Activated CD8-positive, alpha-beta memory T cell treated with anti-CD3 and anti-CD28 coated beads, Interleukin-2, amount 10 ng/mL, durations not matched to agents 7 days and 5 days (primary cell): ENCODE measurements at places on chromosomes 3 and 15. TPM values are rescaled to one million over a fixed set of nuclear protein-coding genes. Genes with fewer than 3 reads are reported as not detected.

- no peak for DNase-seq
- peaks cover 19% of the 10 kb centered on the region for H3K27me3 ChIP-seq
- H3K4me1 ChIP-seq, result peaks cover 17% of the 10 kb centered on the region
- no peak overlapping the region for H3K27ac ChIP-seq
Measured at GRCh38 chr15:95454403-95455262, 875.9 kb upstream of the NR2F2 start.

SLC22A14 gene
- not detected for total RNA-seq

RLBP1 gene
- total RNA-seq, result not detected

TIGIT gene
- 367 TPM for total RNA-seq

DNA sequence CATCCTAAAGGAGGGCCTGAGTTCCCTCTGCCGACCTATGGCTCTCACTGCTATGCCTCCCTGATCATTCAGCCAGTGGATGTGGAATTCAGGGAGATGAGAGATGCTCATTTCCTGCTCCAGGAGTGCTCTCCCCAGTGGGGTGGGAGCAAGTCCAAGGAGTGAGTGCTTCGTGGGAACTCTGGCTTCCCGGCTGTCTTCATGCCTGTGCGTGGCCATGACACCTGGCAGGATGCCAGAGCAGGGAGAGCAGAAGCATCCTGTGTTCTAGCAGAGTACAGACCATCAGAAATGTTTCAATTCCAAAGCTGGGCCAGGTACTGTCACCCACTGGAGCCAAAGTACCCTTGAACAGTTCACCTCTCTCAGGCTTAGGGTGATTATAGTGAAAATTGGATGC is 45.1 kb downstream of the APH1B start:
- H3K27ac ChIP-seq, result no peak overlapping the region
- peaks cover 1% of the 10 kb centered on the region for H3K27me3 ChIP-seq
- DNase-seq, result no peak
- peaks cover 3% of the 10 kb centered on the region for H3K4me1 ChIP-seq
- no peak overlapping the region for H3K4me3 ChIP-seq

DNA sequence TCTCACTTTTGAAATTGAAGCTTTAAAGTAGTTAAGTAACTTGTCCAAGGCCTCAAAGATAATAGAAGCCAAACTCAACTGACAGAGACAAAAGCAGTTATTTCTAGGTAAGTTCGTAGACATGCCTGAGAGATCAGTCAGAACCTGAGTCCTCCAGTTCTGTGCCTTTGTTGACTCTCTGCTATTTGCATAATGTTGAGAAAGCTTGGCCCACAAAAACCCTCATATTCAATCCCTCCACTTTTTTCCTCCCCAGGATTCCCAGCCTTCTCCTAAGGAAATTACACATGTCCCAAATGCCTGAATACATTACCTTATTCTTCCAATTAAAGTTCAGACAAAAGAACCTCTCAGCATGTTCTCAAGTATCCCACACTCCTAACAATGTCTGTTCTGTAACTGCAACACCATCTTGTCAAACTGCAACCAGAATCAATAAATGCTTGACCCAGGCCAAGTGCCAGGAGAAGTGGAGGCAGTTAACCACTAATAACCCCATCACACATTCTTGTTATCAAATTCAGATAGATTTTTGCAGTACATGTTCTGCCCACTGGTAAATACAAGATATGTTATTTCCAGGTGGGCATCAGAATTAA is 217.8 kb downstream of the LRRC3B start:
- H3K27me3 ChIP-seq, result no peaks in the 10 kb centered on the region
- H3K27ac ChIP-seq, result no peak overlapping the region
- H3K4me1 ChIP-seq, result no peaks in the 10 kb centered on the region

PPARG gene
- total RNA-seq, result 0.18 TPM

DNA sequence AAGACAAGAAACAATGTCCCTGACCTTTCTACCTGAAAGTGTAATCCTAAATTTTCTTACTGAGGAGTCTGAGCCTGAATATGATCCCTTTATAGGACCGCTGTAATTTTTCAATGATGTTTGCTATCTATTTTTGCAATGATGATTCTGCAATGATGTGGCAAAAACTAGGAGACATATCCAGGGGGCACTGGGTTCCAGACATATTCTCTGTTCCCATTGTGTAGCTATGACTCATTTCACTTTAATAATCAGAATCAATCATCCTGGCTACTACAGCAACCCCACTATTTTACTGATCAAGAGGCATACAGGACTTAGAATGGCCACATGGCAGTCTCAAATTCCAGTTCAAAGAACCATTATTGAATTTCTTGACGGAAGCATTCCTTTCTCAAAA is 85.9 kb downstream of the AQR start:
- H3K4me3 ChIP-seq, result no peak overlapping the region
- H3K36me3 ChIP-seq, result peaks cover 59% of the 10 kb centered on the region
- no peak overlapping the region for H3K27ac ChIP-seq
- DNase-seq, result no peak
- peaks cover 4% of the 10 kb centered on the region for H3K4me1 ChIP-seq
- no peaks in the 10 kb centered on the region for H3K27me3 ChIP-seq

ABCF3 gene
- 57.6 TPM for total RNA-seq

DNA sequence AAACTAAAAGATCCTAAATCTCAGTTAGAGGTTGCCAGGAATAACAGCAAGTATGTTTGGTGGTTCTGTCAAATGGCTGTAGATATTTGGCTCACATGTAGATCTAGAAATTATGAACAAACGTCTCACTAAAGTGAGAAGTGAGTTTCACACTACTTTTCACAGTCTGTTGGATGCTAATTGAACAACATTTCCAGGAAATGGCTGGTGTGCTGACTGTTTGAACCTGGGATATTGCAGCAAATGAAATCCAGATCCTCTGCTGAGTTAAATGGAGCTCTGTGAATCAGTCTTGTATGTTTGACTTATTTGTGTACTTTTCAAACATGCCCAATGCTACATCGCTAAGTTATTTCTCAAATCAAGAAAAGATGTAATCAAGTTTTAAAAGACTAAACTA is 21.3 kb upstream of the RSL24D1 start:
- H3K27ac ChIP-seq, result peak overlapping the region; percentile 96
- H3K36me3 ChIP-seq, result peaks cover 55% of the 10 kb centered on the region
- peak overlapping the region; percentile 10 for H3K4me3 ChIP-seq
- H3K4me1 ChIP-seq, result peaks cover 59% of the 10 kb centered on the region

DNA sequence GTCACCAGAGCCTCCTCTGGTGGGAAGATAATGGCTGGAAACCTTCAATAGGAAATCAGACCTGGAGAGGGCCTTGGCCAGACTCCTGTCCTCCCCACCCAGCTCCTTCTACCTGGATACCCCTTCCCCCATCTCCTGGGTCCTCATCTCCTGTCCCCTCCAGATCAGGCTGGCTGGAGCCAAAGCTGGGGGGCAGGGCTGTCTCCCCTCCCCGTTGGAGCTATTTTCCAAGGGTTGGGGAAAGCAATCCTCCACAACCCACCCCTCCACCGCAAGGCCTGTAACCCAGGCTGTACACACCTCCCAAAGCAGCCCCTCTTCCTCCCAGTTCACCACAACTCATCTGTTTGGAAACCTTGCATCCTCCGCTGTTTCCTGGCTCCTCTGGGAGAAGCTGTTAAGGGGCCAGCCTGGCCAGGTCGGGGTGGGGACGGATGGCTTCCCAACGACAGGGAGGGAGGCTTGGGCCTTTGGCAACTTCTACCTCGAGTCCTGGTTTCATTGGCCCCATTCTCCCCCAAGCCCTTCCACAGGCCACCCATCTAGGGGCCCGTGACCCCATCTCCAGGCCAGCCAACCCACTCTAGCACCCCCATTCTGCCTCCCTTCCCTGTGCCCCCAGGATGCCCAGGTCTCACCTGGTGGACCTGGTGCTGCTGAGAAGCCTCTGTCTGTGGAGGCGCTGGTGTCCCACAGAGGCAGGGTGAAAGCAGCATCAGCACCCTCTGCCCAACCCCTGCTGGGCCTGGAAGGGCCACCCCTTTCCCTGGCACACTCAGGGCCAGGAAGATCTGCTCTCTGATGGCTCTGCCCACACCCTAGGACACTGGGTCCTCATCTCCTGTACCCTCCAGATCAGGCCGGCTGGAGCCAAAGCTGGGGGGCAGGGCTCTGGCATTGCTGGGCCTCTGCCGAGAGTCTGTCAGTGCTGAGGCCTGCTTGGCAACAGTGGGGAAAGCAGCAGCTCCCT is 22.1 kb upstream of the GOLGA6C start:
- H3K36me3 ChIP-seq, result no peaks in the 10 kb centered on the region
- peaks cover 17% of the 10 kb centered on the region for H3K27me3 ChIP-seq
- H3K4me1 ChIP-seq, result peaks cover 5% of the 10 kb centered on the region
- no peak overlapping the region for H3K4me3 ChIP-seq

TRIM42 gene
- not detected for total RNA-seq

NLGN1 gene
- total RNA-seq, result not detected
